ENCODE measurements at places on chromosomes 4 and X.
A peak's percentile ranks its signal among the peaks of the same experiment; 100 is the strongest.

DNA sequence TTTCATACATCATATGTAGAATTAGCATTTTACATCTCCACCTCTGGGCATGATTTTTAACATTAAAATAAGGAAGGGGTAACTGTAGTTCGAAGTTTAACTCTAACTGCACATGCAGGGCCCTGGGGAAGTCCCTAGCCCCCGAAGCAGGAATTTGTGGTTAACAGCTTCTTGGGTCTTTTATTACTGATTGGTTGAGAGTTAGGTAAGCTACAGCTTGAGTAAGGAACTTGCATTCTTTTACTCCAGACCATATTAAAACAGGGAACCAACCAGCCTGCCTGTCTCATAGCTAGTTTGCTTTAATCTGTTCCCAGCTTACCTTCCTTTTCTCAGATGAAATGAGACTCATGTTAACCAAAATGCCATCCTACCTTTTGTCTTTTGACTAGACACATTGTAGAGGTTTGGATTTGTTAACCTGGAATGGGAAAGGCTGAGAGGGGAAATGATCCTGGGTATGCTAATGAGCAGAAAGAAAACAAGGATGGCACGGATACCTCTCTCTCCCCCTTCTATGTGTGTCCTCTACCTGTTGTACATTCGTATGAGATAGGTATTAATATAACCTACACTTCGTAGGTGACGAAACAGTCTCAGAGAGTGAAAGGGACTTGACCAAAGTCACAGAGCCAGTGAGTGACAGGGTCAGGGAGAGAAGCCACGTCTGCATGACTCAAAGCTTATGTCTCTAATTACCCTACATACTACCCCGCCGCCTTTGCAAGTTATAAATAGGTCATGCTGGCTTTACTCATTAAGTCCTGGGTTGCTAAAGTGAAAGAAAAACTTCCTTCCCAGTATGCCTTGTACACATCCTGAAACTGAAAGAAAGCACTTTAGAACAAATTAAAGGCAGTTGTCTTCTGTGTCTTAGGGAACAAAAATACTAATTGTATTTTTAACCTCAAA lies 119.5 kb upstream of the AFF2 start:
- DNase-seq: no peak

GRCh38 chr4:10872833-10873517 lies 188.4 kb upstream of the CLNK start:
- no peak for DNase-seq

GRCh38 chrX:118579417-118579816 lies 83.8 kb downstream of the DOCK11 start:
- DNase-seq: no peak

GRCh38 chrX:40418146-40418812 lies 162.5 kb upstream of the ATP6AP2 start:
- peak; percentile 53 for DNase-seq

DNA sequence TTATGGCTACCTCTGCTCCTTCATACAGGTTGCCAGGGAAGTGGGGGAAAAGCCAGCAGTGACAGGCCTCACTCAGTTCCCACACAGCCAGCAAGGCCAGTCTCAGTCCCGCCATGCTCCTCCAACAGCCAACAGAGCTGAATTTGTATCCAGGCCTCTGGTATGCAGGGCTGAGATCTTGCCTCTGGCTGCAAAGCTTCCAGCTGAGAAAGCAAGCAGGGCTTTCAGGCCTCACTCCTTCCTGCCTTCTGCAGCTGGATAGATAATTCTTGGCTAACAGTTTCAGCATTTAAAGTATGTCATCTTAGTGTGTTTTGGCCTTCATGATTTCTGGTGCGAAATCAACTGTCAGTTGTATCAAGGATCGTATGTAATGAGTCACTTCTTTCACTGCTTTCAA lies 103.6 kb downstream of the GNL3L start:
- DNase-seq: no peak

DNA sequence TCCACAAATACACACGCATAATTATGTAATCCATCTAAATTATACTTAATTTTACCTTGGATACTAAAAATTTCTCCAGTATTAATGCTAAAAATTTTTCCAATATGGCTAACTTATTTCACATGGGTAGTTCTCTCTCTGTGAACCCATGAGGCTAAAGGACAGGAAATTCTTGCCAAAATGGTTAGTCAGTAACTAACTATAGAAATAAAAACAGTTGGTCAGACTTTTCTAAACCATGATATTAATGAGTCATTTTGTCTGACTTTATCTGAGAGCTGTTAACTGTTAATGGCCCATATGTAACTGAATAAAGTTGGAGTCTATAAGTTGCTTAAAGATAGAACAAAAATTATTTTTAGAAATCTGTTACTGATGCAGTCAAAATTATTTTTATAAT lies 549.4 kb downstream of the TLL1 start:
- DNase-seq: no peak

GRCh38 chr4:146191766-146192458 lies 16.4 kb downstream of the LSM6 start:
- DNase-seq: no peak

DNA sequence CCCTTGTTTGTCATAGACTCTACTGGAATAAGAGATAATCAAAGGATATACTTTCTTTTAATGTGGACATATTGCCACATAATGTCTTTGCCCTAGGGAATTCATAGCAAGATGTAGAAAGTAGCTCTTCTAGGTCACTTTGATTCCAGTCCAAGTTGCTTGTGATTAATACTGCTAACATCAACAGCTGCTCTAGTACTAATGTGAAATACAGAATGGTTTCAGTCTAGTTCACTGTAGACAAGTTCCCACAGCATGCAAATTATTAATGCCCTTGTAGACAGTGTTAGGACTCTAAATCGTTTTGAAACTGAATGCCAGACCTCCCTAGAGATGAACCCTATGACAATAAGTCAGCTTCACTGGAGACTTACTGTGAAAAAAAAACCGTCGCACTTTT lies 494.6 kb upstream of the ATOH1 start:
- no peak for DNase-seq

DNA sequence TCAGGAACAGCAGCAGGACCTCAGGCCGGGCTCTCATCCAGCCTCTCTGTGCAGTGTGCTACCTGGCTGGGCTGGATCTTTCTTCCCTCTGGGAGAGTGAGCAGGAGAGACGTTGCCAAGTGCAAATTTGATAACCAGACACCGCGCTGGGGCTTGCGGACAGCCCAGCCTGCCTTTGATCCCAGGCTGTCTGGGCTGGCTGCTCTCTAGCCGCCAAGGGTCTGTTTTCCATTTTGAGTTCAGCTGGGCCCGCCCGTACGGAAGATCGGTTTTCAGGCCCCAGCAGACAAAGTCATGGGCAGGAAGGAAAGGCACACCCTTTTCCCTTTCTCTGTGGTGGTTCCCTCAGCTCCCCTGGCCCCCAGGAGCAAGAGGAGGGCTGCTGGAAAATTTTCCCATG lies 90.2 kb downstream of the CPZ start:
- no peak for DNase-seq

DNA sequence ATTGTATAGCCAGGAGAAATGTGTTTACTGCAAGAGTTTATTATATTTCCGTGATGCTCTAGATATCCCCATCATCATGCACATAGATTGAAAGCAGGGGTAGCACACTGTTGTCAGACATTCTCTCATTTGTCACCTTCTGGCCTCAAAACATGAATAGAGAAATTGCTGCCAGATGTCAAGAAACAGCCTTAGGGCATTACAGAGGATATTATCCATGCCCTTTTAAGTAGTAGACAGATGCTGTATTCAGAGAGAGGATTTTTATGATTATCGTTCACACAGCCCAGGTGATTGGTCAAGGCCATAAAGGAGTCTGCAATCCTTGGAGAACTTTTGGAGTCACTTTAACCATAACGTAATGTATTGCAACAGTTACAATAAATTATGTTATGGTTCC lies 1961.5 kb upstream of the TENM3 start:
- DNase-seq: no peak

- no peak for DNase-seq
These were observed 247.1 kb upstream of the ETNPPL start for GRCh38 chr4:109009909-109010308.

DNA sequence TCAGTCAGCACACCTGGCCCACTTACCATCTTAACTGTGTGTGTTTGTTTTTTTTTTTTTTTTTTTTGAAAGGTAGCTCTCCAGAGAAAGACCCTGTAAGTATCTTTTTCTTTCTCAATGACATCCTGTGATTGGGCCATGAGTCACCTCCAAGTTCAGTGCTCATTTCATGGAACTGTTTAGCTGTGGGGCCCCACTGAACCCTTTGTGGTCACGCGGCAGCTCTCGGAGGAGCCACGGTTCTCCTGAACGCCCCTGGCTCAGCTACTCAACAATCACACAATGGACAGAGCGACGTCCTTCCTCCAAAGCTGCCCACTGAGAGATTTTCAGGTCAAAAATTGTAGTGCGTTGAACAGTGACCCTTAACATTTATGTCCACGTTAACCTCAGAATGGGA lies 14.2 kb upstream of the IL3RA start:
- DNase-seq: no peak

GRCh38 chrX:132786217-132786616 lies 172.2 kb downstream of the HS6ST2 start:
- DNase-seq: no peak

DNA sequence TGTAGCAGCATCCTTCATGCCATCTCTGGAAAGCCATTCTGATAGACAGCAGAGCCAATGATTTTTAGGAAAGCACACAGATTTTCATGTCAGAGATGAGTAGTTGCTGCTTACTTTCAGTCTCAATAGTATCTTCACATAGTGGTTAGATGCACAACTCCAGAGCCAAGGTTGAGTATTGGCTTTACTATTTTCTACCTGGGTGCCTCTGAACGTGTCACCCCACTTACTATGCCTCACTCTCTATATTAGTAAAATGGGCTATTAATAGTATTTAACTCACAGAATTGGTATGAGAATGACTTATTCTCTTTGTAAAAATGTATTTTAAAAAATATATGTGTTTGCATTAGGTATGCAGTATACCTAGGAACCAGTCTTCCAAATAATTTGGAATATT lies 108.8 kb upstream of the STIM2 start:
- no peak for DNase-seq

Data from NCI-H510A (cell line).